ENCODE measurements at places on chromosomes 7 and 10. TPM values are rescaled to one million over a fixed set of nuclear protein-coding genes. Genes with fewer than 3 reads are reported as not detected.

TCERG1L gene
- polyA plus RNA-seq = 2.0 TPM

LRRD1 gene
- polyA plus RNA-seq = 0.68 TPM

LRRTM3 gene
- 5.3 TPM for polyA plus RNA-seq

OR2A42 gene
- 2.7 TPM for polyA plus RNA-seq

GOT1 gene
- polyA plus RNA-seq = 93.4 TPM

HDAC9 gene
- polyA plus RNA-seq = 7.4 TPM

TRIM50 gene
- polyA plus RNA-seq = 0.38 TPM

OR6V1 gene
- polyA plus RNA-seq = not detected

PTF1A gene
- polyA plus RNA-seq = not detected

- DNase-seq = no peak
Measured at GRCh38 chr7:19677180-19677579, 31.7 kb downstream of the POLR1F start.

DNA sequence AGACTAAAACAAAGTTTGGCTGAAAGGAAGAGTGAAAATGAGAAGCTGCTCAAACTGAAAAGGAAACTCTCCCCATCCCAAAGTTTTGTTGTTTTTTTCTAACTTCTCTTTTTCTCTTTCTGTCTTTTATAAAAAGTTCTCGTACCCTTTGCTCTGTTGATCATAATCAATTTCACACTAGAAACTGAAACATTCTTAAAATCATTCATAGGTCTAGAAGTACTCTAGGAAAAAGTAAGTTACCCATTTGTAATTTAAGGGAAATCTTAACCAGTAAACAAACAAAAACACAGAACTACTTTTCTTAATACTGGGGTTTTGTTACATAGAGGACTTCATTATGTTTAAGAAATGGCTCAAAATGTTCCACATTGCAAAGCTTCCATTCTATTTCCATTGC, 339.8 kb downstream of the SEMA3D start:
- DNase-seq = no peak

GRCh38 chr7:14691597-14692203, 210.9 kb downstream of the DGKB start:
- peak; percentile 46 for DNase-seq

GRCh38 chr10:60827791-60828488, 49.7 kb downstream of the CDK1 start:
- DNase-seq = no peak

DNA sequence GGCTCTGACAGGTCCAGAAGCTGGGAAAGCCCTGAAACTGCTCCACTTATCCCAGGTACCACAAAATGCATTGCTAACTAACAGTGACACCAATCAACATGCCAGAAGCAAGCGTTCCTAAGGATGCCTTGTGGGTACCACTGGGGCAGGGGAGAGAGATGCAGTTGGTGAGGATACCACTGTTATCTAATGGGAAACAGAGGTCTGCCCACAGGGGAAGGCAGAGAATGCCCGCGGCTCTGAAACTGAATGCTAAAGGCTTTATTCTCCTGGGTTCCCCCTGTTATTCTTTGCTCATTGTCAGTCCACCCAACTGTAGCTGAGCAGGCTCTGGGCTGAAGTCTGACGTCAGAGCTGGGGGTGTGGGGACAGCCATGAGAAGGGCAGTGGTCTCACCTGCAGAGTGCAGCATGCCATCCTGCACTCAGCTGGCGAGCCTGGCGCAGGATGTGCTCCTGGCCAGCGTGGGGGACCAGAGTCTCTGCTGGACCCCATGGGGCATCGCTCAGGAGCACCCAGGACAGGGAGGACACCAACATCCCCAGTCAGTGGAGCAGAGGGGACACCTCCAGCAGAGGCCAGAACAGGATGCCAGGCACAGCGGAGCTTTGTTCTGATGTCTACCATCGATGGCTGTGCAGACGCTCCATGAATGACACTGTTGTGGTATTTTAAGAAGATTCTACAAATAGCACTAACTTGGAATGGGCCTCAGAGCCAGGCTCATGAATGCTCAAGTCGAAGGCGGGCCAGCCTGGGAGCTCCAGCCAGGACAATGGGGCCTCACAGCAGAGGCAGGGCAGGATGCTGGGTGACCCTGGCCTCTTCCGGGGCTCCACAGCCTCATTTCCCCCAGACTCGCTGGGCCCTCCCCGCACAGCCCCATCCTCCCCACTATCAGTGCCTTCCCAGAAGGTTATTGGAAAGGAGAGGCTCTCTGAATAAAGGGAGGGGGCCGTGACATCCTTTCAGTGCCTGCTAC, 95.8 kb downstream of the ARHGAP22 start:
- no peak for DNase-seq

DNA sequence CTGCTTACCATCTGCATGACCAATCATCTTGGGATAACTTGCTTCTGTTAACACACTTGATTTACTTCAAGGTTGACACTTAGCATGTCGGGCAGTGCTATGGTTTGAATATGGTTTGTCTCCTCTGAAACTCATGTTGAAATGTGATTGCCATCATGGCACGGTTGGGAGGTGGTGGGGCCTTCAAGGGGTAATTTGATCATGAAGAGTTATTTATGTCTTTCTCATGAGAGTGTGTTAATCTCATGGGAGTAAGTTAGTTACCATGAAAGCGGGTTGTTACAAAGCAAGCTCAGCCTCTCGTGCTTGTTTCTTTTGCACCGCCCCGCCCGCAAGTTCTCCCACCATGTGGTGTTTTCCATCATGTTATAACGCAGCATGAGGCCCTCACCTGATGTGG, 163.6 kb downstream of the DOCK4 start:
- no peak for DNase-seq

- no peak for DNase-seq
Measured at GRCh38 chr10:62029401-62029800, 127.9 kb downstream of the ARID5B start.

- DNase-seq = no peak
Measured at GRCh38 chr7:116355424-116355765, 144.1 kb upstream of the CAV2 start.

DNA sequence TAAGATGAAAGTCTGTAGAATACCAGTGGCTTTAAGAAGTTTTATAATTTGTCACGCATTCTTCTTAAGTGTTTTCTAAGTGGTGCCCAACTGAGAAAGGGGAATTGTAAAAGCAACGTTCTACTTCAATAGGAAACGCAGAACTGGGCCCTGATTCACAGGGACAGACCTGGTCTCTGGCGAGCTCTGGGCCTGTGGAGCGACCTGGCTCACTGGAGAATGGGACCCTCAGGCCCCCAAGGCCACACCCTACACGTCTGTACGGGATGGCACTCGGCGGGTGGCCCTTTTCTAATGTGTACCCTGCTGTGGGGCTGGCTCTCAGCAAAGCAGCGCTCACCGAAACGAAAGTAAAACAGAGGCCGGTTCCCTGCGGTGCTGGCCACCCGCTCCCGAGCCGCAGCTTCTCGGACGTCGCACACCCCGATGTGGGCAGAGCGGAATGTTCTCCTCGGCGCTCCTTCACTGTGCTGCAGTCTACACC, 205.0 kb downstream of the DIP2C start:
- no peak for DNase-seq

DNA sequence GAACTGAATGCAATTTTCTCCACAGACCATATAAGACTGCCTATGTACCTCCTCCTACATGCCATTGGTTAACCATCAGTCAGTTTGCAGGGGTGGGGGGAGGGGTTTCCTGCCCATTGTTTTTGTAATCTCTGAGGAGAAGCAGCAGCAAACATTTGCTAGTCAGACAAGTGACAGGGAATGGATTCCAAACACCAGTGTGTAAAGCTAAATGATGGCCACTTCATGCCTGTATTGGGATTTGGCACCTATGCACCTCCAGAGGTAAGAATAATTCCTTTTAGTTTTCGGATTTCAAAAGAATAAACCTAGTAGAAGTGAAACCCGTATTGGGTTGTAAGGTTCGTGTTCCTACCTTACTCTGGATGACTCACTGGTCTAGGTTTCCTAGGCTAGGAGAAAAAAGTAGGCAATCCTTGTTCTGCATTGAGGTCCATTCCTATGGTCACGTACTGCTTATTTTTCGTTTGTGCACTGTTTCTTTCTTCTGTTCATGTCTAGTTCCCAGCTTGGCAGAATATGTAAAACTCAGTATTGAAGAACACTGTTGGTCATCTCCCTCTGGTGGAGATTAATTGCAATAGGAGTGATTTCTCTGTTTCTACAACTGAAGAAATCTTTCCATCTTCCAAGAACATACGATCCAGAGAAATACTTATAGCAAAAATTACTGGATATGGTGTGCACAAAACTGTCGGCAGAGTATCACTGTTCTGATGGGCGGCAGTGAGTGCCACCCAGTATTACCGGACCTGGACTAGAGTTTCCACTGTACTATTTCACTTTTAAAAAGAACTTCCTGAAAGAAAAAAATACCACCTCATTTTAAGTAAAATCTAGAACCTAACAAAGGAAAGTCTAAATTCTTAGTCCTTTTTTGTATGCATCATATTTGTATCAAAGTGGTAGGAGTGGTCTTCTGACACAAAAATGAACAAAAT, at the start of gene AKR1C3:
Gene AKR1C3 (plus strand): TSS at position 150 of the 941 bp plus-strand sequence. CDS start 31 bp downstream, at position 181.
- peak; percentile 45 for DNase-seq

DNA sequence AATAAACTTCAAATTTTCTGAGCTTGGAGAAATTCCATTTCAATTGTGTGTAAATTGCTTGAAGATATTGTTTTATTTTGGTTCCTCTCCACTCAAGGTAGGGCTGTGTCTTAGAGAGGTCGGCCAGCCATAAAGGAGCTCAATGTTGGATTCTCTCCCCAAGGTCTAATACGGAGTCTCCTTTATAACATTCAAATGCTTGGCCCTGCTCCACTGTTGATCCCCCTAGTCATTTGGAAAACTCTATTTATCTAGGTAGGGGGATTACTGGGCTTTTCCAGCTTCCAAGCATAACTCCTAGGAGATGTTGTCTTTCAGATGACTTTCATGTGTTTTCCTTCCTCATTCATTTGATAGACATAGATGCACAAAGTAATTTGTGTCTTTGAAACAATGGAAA, 170.9 kb downstream of the LRMDA start:
- no peak for DNase-seq

DNA sequence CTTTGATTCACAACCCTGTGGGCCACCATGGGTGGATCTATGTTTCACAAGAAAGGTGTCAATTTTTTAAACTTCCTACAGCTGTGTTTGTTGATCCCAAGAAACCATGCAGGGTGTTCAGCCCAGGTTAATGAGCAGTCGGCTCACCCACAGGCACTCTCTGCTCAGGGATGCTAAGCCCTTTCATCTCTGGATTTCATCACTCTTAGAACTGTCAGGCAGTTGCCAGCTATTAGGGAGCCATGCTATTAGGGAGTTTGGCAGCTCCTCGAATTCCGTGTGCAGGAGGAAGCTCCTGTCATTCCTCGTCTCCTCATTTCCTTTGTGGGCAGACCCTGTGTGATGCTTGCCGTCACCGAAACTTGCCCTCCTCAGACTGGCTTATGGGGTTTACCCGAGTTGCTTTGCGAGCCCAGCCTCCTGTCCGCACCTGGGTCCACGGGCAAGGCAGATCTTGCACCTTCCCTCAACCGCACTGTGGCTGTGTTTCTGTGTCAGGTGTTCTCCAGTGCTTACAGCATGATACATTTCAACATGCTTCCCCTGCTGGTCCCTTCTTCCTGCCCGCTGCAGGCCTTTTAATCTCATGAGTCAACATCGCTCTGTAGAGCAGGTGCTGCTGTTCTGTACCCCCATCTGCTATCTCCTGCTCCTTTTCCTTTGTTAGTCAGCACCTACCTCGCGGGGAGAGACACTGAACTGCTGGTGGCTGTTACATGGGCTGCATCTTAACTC, 509.8 kb downstream of the SUGCT start:
- DNase-seq = no peak

DNA sequence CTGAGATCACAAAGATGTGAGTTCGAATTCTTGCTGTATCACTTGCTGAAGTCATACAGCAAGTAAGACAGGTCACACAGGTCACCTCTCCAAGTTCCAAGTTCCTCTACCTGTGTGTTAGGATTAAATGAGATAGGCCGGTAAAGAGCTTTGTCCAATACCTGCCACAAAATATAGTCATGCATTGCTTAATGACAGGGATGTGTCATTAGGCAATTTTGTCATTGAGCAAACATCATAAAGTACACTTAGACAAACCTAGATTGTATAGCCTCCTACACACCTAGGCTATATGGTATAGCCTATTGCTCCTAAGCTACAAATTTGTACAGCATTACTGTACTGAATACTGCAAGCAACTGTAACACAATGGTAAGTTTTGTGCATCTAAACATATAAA, 469.4 kb downstream of the KCNMA1 start:
- no peak for DNase-seq

DNA sequence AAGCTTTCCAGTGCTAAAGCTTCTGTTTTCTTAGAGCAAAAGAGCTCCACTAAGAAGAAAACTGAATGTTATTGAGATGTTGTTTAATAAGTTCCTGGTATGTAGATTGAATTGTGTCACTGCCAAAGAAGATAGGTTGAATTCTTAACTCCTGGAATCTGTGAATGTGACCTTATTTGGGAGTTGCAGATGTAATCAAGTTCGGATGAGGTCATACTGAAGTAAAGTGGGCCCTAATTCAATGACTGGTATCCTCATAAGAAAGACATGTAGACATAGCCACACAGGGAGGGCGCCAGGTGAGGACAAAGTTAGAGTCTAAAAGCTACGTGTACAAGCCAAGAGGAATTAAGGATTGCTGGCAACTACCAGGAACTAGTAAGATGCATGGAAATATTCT, 732.1 kb upstream of the C7orf33 start:
- DNase-seq = no peak

- DNase-seq = no peak
Measured at GRCh38 chr10:72449941-72450441, 95.3 kb upstream of the DNAJB12 start.

DNA sequence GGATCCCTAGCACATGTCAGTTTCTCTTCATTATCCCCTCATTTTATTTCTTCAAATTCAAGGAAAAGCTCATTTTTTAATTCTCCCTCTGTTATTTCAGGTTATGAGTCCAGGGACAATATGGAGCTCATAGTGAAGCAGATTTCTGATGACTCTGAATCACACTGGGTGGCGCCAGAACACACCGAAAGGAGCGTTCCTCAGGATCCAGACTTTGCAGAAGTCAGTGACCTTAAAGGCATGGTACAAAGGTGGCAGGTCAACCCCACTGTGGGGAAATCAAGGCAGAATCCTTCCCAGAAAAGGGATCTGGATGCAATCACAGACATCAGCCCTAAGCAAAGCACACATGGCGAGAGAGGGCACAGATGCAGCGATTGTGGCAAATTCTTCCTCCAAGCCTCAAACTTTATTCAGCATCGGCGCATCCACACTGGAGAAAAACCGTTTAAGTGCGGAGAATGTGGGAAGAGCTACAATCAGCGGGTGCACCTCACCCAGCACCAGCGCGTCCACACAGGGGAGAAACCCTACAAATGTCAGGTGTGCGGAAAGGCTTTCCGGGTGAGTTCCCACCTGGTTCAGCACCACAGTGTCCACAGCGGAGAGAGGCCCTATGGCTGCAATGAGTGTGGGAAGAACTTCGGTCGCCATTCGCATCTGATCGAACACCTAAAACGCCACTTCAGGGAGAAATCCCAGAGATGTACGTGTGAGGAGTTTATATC, 21.4 kb downstream of the ZKSCAN5 start:
- DNase-seq = no peak

DNA sequence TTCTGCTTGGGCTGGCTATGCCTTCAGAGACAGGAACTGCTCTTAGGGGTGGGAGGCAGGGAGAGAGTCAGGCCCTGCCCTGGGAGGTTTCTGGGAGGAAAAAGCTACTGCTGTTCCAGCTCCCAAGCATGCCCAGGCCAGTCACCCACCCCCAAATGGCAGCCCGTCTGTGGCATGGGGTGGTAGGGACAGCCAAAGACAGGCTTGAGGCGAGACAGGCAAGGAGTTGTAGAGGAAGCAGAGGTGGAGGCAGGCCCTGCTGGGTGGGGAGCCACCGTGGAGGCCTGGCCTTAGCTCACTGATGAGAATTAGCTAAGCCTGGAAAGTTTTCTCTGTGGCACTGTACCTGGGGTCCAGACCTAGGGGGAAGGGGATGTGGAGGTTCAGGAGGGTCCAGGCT, 6.6 kb upstream of the SAMD8 start:
- no peak for DNase-seq

All from renal pelvis (tissue), 12 donors.